ENCODE measurements at places on chromosomes 12 and 14.

GRCh38 chr12:56521590-56522371 is at the start of gene RBMS2:
Gene RBMS2 (plus strand): TSS chr12:56521820. CDS start chr12:56522024, 204 bp downstream.
- H3K4me1 ChIP-seq = peaks cover 5% of the 10 kb centered on the region
- H3K27ac ChIP-seq = peak within 1 kb of the TSS; percentile 88
- no peaks in the 10 kb centered on the region for H3K27me3 ChIP-seq
- peak; percentile 81 for DNase-seq

- no peaks in the 10 kb centered on the region for H3K27me3 ChIP-seq
- no peaks in the 10 kb centered on the region for H3K4me1 ChIP-seq
- peak overlapping the region; percentile 32 for H3K4me3 ChIP-seq
These were observed 1.1 kb downstream of the BTBD6 start for GRCh38 chr14:105249182-105250007.

GRCh38 chr12:4939418-4940023 is 29.8 kb downstream of the KCNA1 start:
- H3K4me3 ChIP-seq = no peak overlapping the region

DNA sequence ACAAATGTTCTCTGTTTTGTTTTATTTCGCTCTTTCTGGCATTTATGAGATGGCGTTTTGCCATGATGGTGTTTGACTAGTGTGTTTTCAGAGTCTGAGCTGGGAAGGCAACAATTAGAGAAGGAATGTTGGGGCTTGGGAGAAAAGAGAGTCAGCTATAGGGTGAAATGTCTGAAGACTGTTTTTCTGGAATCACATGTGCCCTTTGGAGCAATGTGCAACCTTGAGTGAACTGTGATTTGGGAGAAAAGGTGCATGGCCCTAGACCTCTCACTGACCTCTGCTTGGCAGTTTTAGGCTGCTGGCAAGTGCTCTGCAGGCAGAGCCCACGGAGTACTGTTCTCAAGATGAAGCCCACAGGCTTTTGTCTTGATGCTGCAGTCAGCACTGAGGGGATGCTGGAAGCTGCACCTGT is 379.9 kb upstream of the PDE3A start:
- H3K27ac ChIP-seq = peak overlapping the region; percentile 35
- H3K27me3 ChIP-seq = no peaks in the 10 kb centered on the region
- DNase-seq = no peak
- H3K36me3 ChIP-seq = no peaks in the 10 kb centered on the region
- H3K4me1 ChIP-seq = no peaks in the 10 kb centered on the region

DNA sequence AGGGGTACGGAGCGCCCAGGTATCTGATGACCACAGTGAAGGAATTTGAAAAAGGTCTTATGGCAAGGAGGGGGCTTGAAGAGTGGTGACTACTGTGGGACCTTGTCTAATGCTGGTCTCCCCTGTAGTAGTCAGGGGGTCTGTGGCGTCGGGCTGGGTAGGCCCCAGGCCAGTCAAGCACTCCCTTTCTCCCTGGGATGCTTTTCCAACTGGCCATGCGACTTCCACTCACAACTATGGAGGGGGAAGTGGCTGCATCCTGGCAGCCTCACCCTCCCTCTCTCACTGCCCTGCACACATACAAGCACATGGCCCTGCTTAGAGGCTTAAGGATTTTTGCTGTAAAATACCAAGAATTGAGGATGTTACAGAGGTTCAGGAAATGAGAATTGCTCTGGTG is 4.1 kb downstream of the TSPAN11 start:
- no peak for DNase-seq
- H3K4me3 ChIP-seq = no peak overlapping the region
- H3K27ac ChIP-seq = no peak overlapping the region
- no peaks in the 10 kb centered on the region for H3K36me3 ChIP-seq
- peaks cover 5% of the 10 kb centered on the region for H3K4me1 ChIP-seq

GRCh38 chr12:124185971-124186686 is 108.8 kb upstream of the RFLNA start:
- no peak overlapping the region for H3K27ac ChIP-seq
- no peaks in the 10 kb centered on the region for H3K36me3 ChIP-seq
- no peak for DNase-seq
- no peaks in the 10 kb centered on the region for H3K27me3 ChIP-seq
- no peaks in the 10 kb centered on the region for H3K4me1 ChIP-seq
- no peak overlapping the region for H3K4me3 ChIP-seq

- H3K4me1 ChIP-seq = no peaks in the 10 kb centered on the region
- DNase-seq = no peak
- no peaks in the 10 kb centered on the region for H3K36me3 ChIP-seq
- H3K4me3 ChIP-seq = no peak overlapping the region
- no peak overlapping the region for H3K27ac ChIP-seq
These were observed 389.6 kb downstream of the LRIG3 start for GRCh38 chr12:58530742-58531062.

DNA sequence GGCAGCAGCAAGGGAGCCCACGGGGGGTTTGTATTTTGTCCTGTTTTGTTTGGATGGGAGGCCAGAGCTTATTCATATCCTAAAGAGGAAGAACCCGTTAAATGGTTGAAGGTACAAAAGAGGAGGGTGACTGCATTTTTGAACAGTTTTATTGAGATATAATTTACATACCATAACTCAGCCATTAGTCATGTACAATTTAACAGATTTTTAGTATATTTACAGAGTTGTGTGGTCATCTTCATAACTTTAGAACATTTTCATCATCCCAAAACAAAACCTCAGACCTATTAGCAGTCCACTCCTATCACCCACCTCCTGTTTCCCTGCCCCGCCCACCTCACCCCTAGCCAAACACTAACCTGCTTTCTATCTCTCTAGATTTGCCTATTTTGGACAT is 12.6 kb downstream of the NRDE2 start:
- no peaks in the 10 kb centered on the region for H3K36me3 ChIP-seq
- no peak for DNase-seq
- no peak overlapping the region for H3K4me3 ChIP-seq
- no peak overlapping the region for H3K27ac ChIP-seq

GRCh38 chr12:114508529-114509129 is 102.7 kb upstream of the TBX5 start:
- no peaks in the 10 kb centered on the region for H3K27me3 ChIP-seq
- H3K4me3 ChIP-seq = no peak overlapping the region
- no peaks in the 10 kb centered on the region for H3K36me3 ChIP-seq
- no peak overlapping the region for H3K27ac ChIP-seq
- DNase-seq = peak; percentile 47
- H3K4me1 ChIP-seq = no peaks in the 10 kb centered on the region

All from uterus (tissue), 4 donors.